ENCODE measurements at places on chromosomes 16 and 17.

- DNase-seq = peak; percentile 30
Measured at GRCh38 chr16:57795431-57795878, 6.8 kb downstream of the KIFC3 start.

GRCh38 chr16:27430923-27431484, 29.0 kb downstream of the IL21R start:
- no peak for DNase-seq

- peak; percentile 49 for DNase-seq
Measured at GRCh38 chr17:4881761-4882555, 17.4 kb upstream of the C17orf107 start.

DNA sequence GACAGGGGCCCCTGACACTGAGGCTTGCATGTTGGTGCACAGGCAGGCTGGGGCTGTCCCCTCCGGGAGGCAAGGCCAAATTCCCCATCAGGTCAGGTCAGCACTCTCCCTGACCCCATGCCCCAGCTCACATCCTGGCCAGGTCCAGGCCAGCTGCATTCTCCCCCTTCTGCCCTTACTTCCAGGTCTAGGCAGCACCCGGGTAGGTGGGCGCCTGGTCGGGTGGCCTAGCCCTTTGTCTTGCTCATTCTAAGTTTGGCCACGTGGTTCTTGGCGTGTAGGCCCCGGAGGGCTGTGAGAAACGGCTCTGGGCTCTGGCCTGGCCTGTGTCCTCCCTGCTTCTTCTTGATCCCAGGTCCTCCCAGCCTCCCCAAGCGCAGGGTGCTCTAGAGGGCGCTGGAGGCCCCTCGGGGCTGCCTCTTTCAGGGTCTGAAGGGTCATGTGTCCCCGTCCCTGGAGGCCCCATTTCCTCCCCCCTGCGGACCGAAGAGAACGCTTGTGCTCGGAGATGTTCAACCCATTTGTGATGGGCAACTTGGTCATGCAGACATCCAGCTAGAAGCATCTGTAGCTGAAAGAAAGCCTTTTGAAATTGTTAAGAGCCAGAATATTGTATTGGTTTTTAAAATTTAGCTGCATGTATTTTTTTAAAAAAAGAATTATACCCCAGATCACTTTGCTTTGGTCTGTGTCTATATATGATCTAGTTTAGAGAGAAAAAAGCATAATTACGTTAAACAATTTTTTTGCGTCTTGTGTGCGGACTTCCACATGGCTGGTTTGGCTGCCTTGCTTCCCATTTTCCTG, 6.7 kb downstream of the BAHCC1 start:
- DNase-seq = peak; percentile 38

- DNase-seq = peak; percentile 93
Measured at GRCh38 chr17:1714427-1714979, 4.3 kb upstream of the TLCD2 start.

DNA sequence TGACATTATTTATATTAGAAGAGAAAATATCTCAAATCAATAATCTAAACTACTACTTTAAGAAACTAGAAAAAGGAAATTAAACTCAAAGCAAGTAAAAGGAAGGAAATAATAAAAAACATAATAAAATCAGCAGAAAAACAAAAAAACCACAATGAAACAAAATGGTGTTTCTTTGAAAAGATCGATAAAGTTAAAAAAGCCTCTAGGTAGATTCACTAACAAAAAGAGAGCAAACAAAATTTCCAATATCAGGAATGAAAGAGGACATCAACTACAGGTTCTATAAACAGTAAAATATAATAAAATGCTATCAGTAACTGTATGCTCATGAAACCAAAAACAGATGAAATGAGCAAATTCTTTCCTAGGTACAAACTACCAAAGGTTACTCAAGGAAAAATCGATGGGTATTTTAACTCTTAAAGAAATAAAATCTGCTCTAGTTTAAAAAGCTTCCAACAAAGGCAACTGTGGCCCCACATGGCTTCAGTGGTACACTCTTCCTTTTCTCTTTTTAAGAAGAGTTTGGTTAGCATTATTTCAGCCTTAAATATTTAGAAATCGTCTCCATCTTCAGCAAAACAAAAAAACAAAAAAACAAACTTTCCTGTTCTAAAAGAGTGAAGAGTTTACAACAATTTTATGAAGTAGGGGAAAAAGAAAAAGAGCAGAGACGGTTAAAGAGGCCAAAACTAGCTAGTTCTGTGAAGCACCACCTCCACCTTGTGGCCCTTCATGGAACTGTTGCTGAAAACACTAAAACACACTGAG, 102.2 kb downstream of the TRIM37 start:
- peak; percentile 63 for DNase-seq

GRCh38 chr16:31333686-31334649, 21.0 kb upstream of the ITGAX start:
- DNase-seq = no peak

DNA sequence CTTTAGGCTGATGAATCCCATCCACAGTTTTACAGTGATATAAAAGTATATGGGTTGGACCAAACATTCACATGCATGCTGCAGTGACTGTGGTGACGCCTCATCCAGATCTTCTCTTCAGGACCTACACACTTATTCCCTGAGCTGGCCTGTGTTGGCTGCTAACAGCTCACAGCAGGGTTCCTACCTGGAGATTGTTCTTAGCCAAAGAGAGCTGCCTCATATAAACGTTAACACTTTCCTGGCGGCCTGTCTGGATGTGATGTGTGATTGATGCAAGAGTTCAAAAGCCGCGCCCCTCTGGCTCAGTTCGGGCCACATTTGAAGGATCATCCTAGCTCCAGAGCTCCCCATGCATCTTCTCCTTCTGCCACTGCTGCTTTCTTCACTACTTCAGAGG, 93.0 kb upstream of the NETO2 start:
- no peak for DNase-seq

GRCh38 chr17:15926039-15926740, 18.7 kb upstream of the ADORA2B start:
- DNase-seq = no peak

GRCh38 chr17:1915889-1916288, 86.1 kb downstream of the RPA1 start:
- no peak for DNase-seq

DNA sequence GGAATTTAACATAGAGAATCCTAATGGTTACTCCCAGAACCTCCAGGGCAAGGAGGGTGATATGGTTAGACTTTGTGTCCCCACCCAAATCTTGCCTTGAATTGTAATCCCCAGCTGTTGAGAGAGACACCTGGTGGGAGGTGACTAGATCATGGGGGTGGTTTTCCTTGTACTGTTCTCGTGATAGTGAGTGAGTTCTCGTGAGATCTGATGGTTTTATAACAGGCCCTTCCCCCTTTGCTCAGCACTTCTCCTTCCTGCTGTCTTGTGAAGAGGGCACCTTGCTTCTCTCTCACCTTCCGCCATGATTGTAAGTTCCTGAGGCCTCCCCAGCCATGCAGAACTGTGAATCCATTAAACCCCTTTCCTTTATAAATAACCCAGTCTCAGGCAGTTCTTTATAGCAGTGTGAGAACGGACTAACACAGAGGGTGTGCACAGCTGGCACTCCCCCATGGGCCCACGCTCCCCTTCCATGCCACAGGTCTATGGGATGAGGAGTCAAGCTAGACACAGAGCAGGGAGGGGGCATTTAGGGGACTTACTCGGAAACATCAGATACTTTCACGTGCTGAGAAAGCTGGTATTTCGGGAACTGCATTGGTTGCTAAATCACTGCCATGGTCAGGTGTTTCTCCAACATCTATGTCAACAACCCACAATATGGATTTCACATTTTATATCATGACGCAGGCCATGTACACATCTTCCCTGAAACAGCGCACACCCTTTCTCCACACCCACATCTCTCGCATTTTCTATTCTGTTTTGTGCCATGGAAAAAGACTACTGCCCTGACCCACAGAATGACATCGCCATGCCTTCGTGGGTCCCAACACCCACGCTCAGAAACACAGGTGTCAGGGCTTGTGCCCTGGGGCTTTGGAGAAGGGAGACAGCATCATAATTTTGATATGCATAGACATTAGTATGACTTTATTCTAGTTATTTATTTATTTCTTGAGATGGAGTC, 199.1 kb upstream of the GSE1 start:
- no peak for DNase-seq

- DNase-seq = no peak
Measured at GRCh38 chr17:78546476-78546875, 30.7 kb downstream of the DNAH17 start.

- DNase-seq = no peak
Measured at GRCh38 chr16:72975809-72976437, 72.0 kb downstream of the ZFHX3 start.

DNA sequence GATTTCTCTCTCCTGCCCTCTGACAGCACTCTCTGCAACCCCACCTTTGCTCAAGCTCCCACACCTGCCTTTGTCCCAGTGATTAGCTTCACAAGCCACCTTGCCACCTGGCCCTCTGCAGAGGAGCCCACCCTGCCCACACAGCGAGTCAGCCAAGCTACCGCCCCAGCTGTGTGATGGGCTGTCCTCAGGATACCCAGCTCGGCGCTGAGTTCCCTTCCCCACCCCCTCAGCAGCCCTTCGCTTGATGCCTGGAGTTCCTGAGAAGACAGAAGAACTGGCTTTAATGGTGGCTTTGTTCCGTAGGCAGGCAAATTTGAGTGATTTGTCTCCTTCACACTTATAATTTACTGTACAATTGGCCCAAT, 266.4 kb downstream of the CBLN1 start:
- DNase-seq = no peak

GRCh38 chr17:14355556-14355955, 54.7 kb downstream of the HS3ST3B1 start:
- no peak for DNase-seq

DNA sequence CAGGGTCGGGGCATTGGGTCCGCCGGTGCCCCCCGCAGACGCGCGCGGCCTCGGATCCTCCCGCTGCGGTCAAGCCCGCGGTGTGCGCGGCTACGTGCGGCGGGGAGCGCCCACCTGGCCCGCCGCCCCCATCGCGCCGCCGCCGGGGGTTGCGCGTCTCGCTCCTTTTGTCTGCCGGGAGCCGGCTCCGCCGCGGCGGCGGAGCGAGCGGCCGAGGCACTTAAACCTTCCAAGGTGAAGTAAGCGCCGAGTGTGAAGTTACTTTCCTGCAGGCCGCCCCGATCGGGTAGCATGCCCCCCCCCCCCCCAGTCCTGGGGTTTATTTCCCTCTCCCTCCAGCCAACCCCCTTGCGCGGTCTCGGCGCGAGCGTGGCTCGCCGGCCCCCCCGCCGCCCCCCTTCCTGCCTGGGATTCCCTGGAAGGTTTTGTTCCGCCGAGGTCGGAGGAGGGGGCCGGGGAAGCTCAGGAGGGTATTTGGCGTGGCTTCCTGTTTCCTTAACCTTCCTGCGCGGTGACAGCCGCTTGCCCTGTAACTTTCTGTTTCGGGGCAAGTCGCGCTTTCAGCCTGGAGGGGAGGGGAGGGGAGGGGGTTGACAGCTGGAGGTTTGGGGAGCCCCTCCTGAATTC, 56.6 kb upstream of the GSE1 start:
- DNase-seq = peak; percentile 19

GRCh38 chr16:51146256-51146924, 4.7 kb downstream of the SALL1 start:
- no peak for DNase-seq

GRCh38 chr17:4232168-4232813, 31.5 kb downstream of the ANKFY1 start:
- DNase-seq = no peak

- no peak for DNase-seq
Measured at GRCh38 chr17:40462343-40463121, 19.3 kb downstream of the IGFBP4 start.

- no peak for DNase-seq
Measured at GRCh38 chr17:82880620-82881323, 41.0 kb upstream of the ZNF750 start.

- DNase-seq = peak; percentile 25
Measured at GRCh38 chr16:81873843-81874752, 95.0 kb downstream of the PLCG2 start.

DNA sequence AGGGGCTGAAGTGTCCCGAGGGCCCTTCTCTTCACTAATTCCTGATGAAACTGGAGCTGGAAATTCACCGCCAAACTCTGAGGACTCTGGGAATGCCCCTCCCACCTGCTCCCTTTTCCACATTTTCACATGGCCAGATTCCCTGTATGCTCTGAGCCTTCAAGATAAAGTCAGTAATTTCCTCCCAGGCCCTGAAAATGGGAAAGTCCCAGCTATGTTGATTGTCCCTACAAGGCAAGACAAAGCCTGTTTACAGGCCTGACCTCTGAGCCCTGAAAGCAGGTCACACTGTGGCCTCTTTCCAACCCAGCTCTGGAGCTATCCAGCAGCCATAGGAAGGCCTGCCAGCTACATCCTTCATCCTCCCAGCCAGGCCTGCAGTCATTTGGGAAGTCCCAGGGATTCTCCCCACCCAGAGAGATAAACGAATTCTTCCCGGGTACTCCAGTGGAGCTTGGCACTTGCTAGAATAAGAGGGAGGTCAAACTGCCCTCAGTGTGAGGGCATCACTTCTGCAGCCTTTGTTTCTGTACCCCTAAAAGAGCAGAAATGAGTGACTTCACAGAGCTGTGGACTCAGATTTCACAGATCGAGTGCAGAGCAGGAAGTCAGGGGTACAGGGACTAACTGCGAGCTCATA, 19.6 kb upstream of the CCL2 start:
- DNase-seq = no peak

DNA sequence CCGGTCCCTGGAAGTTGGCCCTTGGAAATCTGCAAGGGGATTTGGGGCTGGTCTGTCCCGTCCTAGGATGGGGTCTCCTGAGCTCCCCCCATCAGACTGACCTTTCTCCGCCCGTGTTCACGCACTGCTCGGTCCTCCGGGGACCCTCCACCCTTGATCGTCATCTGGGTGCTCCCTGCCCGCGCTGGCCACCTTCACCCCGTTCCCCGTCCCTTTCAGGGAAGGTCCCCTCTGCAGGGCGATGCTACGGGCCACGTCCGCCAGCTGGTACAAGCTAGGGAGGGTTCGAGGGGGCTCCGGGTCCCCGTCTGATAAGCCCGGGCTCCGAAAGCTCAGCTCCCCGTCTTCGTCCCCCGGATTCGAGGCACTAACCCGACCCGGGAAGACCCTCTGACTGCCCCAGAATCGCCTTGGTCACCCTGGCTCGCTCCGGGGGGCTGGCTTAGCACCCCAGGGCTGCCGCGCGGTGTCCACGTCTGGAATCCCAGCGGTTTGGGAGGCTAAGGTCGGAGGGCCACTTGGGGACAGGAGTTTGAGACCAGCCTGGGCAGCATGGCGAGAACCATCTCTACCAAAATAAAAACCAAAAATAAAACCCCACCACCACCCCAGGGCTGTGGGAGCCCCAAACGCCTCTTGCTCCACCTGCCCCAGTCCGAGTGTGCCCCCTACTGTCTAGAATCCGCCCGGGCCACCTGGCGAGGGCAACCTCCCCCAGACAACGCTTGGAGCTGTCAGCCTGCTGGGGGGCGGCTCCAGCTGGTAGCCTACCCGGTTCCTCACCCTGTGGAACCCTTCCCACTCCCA, 1.1 kb upstream of the SLC43A2 start:
- DNase-seq = no peak

DNA sequence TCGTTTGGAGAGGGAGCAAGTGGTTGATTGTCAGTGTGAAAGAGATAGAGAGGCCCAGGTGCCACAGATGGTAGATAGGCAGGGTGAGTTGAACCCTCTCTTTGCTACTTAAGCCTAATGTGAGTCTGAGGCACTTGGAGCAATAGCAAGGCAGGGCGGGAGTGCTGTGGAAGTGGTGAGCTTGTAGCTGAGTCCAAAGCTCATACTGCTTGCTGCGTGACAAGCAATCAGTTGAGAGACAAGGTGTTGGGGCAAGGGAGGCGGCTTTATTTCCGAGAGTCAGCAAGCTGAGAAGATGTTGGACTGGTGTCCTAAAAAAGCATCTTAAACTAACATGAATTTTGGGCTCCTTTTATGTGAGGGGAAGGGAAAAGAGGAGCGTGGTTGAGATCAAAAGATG, 112.9 kb upstream of the ZKSCAN2 start:
- DNase-seq = no peak

- DNase-seq = no peak
Measured at GRCh38 chr17:3879591-3880417, 13.0 kb downstream of the CAMKK1 start.

All from LoVo (cell line).